ENCODE measurements at places on chromosomes 2 and 18.
A peak's percentile ranks its signal among the peaks of the same experiment; 100 is the strongest.

- DNase-seq, result no peak
Measured at GRCh38 chr2:203690441-203691047, 15.9 kb upstream of the CD28 start.

GRCh38 chr2:11011359-11011758 lies 99.6 kb downstream of the KCNF1 start:
- DNase-seq, result no peak

- peak; percentile 21 for DNase-seq
Measured at GRCh38 chr2:161122772-161123530, 37.3 kb upstream of the TANK start.

- DNase-seq, result no peak
Measured at GRCh38 chr2:40087927-40088326, 308.9 kb upstream of the THUMPD2 start.

DNA sequence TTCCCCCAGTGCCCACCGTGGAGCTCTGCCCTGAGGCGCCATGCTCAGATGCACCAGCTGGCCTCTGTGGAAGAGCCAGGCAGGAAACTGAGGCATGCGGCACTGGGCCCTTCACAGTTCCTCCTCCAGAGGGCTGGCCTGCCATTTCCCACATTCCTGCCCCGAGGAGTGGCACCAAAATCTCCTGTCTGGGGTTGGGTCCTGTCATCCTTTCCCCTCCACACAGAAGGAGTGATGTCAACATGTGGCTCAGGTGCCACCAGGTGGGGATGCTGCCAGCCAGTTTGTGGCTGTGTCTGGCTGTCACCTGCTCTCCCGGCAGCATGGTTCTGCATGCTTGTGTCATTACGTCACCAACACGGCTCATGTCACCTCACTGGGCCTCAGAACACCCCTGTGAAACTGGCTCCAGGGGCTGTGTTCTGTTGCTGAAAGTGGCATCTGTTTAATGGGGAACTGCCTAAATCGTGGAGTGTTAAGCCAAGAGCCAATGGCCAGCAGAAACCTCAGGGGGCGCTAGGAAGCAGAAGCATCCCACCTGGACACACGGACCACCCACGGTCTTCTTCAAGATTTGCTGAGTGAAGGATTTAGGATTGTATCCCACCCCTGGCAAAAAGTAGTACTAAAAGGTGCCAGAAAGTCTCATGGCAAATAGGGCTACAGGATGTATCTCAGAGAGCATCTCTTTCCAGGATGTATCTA lies 51.3 kb downstream of the ZAP70 start:
- DNase-seq, result no peak

DNA sequence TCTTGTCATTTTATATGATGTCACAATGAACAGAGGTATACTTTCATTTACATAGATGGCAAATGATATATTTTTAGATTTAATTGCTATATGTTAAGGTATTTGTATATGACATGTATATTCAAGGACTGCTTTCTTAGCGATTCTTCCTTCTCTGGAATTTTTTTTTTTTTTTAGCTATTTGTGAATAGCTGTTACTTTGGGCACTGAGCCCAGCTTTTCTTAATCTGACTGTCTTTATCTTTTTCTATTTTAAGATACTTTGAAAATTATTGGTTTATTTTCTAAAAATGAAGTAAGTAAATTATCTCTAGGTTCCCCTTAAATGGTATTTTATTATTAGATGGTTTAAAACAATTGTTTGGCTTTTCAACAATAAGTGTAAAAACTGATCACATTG lies 4.0 kb upstream of the GLS start:
- DNase-seq, result no peak

GRCh38 chr2:116477229-116477628 lies 1337.3 kb upstream of the DDX18 start:
- DNase-seq, result no peak

- DNase-seq, result no peak
Measured at GRCh38 chr18:9619545-9619944, 5.2 kb upstream of the PPP4R1 start.

DNA sequence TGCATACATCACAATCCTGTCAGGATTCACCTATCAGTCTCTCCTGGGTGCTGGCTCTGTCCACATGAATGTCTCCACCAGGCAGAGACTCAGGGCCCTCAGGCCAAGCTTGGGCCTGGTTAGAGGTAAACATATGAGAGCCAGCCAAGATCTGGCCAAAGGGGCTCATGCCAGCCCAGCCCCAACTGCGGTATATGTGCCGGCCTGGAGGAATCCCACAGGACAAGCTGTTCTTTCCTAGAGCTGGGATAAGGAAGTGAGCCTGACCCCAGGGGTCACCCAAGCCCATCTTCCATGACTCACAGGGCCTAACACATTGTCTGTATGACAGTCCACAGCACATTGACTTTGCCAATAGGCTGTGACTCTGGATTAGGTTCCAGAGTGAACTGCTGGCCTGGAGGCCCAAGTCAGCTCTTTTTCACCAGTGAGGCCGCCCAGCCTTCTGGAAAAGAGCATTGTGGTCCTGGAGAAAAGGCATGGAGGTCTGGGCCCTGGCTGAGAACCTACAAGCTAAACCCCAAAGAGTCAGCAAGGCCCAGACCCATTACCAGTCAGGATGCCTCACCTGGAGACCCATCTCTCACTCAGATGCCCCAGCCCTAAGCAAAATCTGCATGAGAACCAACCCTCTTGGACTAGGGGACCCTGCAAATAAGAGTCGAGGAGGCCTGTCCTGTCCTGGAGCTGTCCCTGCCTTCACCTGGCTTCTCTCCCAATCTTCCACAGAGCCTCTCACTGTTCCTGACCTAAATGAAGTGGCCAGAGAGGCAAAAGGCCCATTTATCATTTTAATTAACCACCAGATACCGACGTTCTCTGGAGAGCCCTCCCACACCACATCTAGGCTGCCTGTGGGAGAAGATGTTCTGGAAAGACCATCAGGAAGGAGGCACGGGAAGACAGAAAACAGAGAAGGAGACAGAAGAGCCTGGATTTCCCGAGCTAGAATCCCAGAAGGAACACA lies 120.9 kb upstream of the PKDCC start:
- DNase-seq, result no peak

DNA sequence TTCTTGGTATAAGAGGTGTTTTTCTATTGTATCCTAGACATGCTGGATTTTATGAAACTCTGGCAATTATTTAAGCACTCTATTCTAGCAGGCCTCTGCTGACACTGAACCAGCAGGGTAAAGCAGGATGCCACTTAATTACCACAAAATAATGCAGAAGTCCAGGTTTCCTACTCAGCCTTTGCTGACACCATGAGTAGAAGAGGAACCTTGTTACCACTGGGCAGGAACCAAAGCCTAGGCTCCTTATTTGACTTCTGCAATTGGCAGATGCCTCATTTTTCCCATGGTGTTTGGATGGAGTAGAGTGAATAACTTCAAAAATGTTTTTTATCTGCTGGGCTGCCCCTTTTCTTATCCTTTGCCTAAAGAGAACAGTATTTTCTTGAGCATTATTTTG lies 60.8 kb downstream of the THNSL2 start:
- no peak for DNase-seq

GRCh38 chr2:75543446-75543845 lies 17.3 kb downstream of the EVA1A start:
- no peak for DNase-seq

DNA sequence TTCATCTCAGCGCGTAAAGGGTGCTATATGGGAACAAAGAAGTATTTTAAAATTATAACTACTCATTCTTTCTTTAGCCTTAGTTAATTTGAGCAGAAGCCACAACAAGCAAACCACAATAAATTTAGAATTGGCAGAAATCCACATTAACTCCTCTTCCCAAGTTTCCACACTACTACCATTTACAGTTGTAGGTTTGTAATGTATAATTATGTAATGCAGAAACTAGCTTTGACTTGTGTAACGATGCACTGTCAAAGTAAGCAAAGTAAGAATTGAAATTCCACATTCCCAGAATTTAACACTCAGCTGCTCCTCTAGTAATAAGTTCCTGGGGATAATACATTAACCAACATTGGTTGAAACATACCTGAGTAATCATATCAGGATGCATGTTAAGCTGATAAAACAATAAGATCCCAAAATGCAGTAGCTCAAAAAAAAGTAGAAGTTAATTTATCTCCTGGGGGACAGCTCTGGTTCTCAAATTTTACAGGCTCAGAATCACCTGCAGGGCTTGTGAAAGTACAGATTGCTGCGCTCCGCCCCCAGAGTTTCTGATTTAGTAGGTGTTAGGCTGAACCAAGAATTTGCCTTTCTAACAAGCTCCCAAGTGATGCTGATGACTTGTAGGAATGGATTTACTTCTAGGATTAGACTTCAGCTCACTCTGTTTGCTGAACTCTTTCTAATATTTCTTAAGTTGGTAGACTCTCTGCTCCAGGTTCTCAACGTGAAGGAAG lies 9.9 kb downstream of the GRP start:
- DNase-seq, result no peak

DNA sequence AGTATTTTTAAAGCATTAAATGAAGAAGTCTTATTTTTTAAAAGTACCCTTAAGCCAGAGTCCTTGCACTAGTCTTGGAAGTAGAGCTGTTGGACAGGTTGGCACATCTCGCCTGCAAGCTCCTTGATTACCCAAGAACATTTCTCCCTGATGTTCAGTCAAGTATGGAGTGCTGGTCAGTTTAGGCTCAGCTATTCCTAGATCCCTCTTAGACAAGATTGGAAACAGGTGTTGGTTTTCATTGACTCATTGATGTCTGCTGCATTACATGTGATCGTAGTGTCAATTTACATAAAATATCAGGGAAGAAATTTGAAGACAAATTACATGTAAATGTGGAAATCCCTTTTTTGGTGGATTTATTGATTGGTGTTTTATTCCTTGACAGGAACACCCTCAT lies 170.4 kb downstream of the ZNF407 start:
- no peak for DNase-seq

- no peak for DNase-seq
Measured at GRCh38 chr2:109472974-109473373, 140.8 kb downstream of the SEPTIN10 start.

DNA sequence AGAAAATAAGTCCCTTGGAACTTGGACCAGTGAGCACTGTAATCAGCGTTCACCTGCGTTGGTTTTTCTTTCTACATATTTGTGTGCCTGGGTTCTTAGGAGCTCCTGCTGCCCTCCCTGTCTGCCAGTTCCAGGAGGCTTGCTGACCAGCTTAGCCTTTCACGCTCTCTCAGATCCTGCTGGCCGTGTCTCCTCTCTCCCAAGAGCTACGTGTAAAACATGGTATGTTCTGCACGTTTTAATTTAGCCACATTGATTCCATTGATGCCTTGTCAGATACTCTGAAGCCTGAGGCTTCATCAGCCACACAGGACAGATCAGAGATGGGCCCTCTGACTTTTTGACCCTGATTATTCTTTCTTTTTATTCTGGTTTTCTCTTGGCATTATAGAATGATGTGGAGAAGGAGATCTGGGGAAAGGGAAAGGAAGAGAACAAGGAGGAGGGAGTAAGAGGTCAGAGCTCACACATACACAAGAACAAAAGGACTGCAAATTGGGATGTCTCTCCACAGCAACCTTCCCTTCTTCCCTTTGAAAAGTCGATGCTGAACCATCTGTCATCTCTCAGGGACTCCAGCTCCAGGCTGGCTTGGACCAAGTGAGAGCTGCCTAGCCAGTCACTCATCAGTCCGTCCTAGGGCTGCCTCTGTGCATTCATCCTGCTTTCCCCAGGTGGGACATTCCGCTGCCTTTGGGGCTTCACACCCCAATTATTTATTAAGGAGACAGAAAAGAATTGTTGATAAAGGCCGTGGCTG lies 152.8 kb downstream of the PIK3C3 start:
- no peak for DNase-seq

DNA sequence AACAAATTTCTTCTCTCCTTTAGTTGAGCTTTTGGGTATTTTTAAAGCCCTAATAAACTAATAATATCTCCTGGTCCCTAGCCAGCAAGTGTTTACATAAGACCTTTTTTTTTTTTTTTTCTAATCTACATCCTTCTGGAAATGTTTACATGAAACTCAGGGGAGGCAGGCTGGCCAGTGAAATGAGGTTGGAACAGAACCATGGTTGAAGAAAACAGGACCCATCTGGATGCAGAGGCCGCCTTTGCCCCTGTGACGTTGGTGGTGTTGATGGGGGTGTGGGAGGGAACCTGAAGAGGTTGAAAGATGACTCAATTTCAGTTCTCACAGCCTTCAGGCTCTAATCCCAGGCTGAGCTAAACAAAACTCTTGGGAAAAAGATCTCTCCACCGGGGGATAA lies 118.5 kb downstream of the NRP2 start:
- DNase-seq, result no peak

- no peak for DNase-seq
Measured at GRCh38 chr18:58216071-58216481, 172.1 kb downstream of the NEDD4L start.

DNA sequence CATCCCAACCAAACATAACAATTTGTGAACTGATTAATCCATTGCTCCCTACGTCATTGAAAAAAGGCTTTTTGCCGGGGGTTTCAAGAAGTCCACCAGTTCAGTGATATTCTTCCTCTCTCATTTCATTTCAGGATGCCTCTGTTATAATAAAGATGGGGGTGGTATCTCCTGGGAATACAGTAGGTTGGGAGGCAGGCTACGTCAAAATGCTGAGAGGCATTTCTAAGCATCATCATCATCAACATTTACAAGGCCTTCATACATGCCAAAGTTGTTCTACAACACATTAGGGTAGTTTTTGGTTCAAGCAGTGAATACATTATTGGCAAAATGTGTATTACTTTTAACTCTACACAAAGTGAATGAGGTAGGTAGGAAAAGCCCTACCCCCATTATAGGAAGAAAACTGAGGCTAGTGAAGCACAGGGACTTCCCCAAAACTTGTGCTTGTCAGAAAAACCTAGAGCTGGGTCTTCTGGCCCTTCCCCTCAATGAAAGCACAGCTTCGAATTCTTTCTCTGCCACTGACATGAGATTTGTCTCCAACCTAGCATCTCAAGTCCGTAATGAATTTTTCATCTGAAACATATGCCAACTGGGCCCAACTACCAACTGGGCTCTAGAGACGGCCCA lies 11.3 kb downstream of the OSR1 start:
- DNase-seq, result no peak

DNA sequence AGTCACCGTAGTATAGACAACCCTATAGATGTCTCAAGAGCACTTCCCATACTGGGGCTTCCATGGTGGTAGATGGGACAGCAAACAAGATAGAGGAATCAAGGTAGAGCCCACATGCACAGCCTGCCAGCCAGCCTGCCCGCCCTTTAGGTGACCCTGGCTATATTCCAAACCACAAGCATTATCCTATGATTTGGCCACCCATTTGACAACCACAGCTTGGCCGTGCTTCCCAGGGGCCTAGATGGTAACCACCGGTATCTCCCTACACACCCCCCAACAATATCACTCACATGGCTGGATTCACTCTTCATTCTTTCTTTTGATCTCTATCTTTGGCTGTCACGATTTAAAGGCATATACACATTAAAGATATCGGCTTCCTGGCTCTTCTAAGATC lies 85.3 kb downstream of the CDK15 start:
- no peak for DNase-seq
